ENCODE measurements at places on chromosomes 3 and 15.

DNA sequence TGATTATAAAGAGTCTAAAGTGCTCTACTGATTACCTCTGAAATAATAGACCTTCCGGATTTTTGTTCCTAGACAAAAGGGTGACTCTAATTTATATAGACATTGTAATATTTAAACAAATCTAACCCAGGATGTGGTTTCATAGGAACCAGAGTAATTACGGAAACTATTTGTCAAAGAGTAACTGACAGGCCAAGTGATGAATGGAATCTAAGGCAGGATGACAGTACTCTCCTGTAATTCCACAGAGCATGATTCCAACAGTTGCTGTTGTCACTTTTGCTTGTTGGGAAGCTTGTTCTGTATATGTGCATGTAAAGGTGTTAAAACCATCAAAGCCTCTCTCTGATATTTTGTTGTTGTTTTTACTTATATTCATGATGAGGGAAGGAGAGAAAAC lies 1141.0 kb downstream of the IGSF11 start:
- no peak for DNase-seq
- no peaks in the 10 kb centered on the region for H3K36me3 ChIP-seq
- no peaks in the 10 kb centered on the region for H3K27me3 ChIP-seq
- no peak overlapping the region for H3K4me3 ChIP-seq
- H3K4me1 ChIP-seq = no peaks in the 10 kb centered on the region
- H3K27ac ChIP-seq = no peak overlapping the region

DNA sequence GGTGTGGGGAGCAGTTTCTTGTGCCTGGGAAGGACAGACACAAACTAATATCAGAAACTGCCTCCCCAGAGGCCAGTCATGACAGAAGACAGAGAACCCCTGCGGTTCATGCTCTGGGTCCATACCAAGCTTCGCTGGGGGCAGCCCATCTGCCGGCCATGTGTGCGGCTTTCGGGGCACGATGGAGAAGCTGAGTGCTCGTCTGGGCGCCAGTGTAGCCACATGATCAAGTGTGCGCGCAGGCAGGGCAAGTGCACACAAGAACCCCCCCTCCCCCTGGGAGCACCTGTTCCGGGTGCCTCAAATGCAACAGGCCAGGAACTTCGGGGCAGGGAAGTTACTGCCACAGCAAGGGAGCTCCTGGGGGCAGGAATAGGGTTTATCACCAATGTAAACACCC lies 1.8 kb downstream of the ADAMTS17 start:
- peaks cover 15% of the 10 kb centered on the region for H3K27me3 ChIP-seq
- H3K27ac ChIP-seq = no peak overlapping the region
- H3K4me1 ChIP-seq = peaks cover 25% of the 10 kb centered on the region
- no peaks in the 10 kb centered on the region for H3K36me3 ChIP-seq

GRCh38 chr3:27532426-27533260 lies 48.5 kb upstream of the SLC4A7 start:
- H3K4me1 ChIP-seq = peaks cover 9% of the 10 kb centered on the region
- DNase-seq = no peak

- no peak overlapping the region for H3K4me3 ChIP-seq
- H3K36me3 ChIP-seq = no peaks in the 10 kb centered on the region
- H3K27ac ChIP-seq = no peak overlapping the region
- no peaks in the 10 kb centered on the region for H3K27me3 ChIP-seq
- no peaks in the 10 kb centered on the region for H3K4me1 ChIP-seq
Observed at GRCh38 chr3:104939196-104939595, 427.5 kb upstream of the ALCAM start.

GRCh38 chr3:29307295-29307694 lies 26.4 kb downstream of the RBMS3 start:
- H3K27me3 ChIP-seq = no peaks in the 10 kb centered on the region
- H3K4me3 ChIP-seq = no peak overlapping the region
- H3K27ac ChIP-seq = no peak overlapping the region
- DNase-seq = no peak
- no peaks in the 10 kb centered on the region for H3K36me3 ChIP-seq
- H3K4me1 ChIP-seq = no peaks in the 10 kb centered on the region

GRCh38 chr15:76664895-76665294 lies 240.2 kb downstream of the SCAPER start:
- no peaks in the 10 kb centered on the region for H3K4me1 ChIP-seq
- no peak overlapping the region for H3K27ac ChIP-seq

DNA sequence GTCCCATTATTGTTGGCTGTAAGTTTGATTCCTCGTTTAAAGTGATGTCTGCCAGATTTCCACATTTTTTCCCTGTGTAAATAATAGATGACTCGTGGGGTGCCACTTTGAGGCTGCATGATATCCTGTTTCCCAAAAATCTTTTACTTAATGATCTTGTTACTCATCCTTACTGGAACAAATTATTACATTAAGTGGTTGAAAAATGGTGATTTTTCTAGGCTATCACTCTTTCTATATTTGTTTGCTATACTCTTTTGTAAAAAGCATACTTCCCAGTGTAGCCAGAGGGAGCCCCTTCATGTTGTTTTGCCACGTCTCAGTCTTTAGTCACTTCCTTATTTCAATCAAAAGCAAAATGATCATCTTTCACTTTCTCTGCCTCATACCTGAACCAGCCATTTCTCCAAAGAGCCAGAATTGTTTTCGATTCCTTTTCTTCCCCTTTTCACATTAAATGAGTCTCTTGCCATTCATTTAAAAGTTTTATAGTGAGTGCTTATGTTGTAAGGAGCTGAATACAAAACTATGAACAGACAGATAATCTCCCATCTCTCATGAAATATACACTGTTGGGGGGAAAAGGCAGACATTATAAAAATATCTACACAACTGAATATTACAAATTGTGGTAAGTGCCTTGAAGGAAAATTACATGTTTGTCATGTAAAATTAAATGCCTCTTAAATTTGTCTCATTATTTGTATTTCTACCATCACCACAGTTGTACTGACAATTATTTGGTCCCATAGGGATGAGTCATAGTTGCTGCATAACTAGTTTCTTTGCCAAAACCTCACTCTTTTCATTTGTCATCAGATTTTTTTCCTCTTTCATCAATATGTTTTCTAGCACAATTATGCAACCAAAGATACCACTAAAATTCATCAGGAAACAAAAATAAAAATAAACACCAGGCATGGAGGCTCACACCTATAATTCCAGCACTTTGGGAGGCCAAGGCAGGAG lies 41.5 kb downstream of the ADGRG7 start:
- H3K4me1 ChIP-seq = peaks cover 12% of the 10 kb centered on the region
- peaks cover 2% of the 10 kb centered on the region for H3K36me3 ChIP-seq
- DNase-seq = no peak
- no peaks in the 10 kb centered on the region for H3K27me3 ChIP-seq

GRCh38 chr3:190696777-190697501 lies 165.6 kb downstream of the GMNC start:
- no peak overlapping the region for H3K4me3 ChIP-seq
- H3K27ac ChIP-seq = no peak overlapping the region
- peaks cover 18% of the 10 kb centered on the region for H3K27me3 ChIP-seq
- H3K4me1 ChIP-seq = no peaks in the 10 kb centered on the region
- DNase-seq = no peak
- peaks cover 1% of the 10 kb centered on the region for H3K36me3 ChIP-seq

DNA sequence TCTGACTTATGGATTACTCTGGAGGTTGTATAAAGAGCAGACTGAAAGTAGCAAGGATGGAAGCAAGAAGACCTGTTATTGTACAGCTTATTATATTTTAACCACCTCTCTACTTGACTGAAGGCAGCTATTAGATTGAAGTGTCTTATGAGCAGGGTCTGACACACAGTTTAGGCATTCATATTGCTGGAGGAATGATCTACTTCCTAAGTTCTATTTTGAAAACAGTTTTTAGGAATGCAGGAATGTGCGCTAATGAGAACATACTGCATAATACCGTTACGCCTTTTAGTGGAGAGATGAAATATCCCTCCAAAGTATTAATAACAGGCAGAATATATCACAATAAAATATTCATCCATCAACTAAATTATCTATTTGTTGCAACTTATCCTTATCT lies 193.3 kb downstream of the ISL2 start:
- H3K36me3 ChIP-seq = peaks cover 3% of the 10 kb centered on the region
- no peaks in the 10 kb centered on the region for H3K27me3 ChIP-seq
- H3K4me1 ChIP-seq = no peaks in the 10 kb centered on the region
- H3K4me3 ChIP-seq = no peak overlapping the region
- no peak overlapping the region for H3K27ac ChIP-seq

DNA sequence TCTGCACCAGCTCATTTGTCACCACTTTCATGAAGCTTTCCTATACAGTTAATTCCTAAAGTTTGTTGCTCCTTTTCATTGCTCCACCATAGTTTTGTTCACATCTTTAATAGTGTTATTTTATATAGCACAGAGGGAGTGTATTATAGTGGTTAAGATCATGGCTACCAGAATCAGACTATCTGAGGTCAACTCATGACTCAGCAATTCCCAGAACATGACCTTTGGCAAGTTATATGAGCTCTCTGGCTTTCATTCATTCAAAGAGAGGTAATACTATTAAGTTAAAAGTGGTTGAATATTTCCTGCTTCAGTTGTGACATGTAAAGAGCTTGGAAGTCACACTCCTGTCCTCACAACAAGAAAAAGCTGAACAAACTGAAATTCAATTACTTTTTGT lies 1073.5 kb downstream of the NAALADL2 start:
- H3K4me1 ChIP-seq = no peaks in the 10 kb centered on the region
- DNase-seq = no peak
- H3K36me3 ChIP-seq = no peaks in the 10 kb centered on the region
- no peak overlapping the region for H3K27ac ChIP-seq
- no peaks in the 10 kb centered on the region for H3K27me3 ChIP-seq
- H3K4me3 ChIP-seq = no peak overlapping the region

DNA sequence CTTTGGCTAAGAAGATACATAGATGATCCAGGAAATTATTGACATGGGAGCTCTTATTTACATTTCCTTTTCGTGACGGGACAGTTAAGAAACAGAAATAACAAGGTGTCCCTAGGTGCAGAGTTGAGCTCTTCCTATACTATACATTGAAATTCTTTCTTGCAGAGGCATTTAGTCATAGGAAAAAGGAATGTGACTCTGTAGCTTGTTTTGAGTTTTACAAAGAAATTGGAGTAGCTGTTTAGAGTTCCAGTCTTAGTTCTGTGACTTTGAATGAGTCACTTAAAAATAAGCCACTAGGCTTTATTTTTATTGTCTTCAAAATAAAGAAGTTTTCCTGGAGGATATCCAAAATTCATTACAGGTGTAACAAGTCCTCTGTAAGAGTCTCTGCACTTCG lies 723.5 kb upstream of the SGO1 start:
- H3K4me1 ChIP-seq = no peaks in the 10 kb centered on the region
- no peak overlapping the region for H3K27ac ChIP-seq
- no peaks in the 10 kb centered on the region for H3K27me3 ChIP-seq
- no peaks in the 10 kb centered on the region for H3K36me3 ChIP-seq
- no peak overlapping the region for H3K4me3 ChIP-seq
- no peak for DNase-seq

- no peaks in the 10 kb centered on the region for H3K36me3 ChIP-seq
- no peak overlapping the region for H3K4me3 ChIP-seq
- H3K27me3 ChIP-seq = peaks cover 7% of the 10 kb centered on the region
- no peak overlapping the region for H3K27ac ChIP-seq
- DNase-seq = no peak
Observed at GRCh38 chr15:63323798-63324563, 46.6 kb downstream of the APH1B start.

DNA sequence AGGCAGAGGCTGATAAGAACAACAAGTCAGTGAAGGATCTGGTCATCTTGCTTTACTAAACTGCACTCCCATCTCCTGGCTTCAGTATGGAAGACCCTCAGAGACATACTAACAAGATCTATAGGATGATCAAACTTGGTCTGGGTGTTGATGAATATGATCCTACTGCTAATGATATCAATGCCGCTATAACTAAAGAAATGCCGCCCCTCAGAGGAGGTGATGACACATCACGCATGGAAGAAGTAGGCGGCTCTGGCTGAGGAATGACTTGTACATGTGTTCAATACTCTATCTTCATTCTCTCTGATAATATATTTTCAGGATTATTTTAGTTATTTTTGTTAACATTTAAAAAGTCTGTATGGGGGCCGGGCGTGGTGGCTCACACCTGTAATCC lies 17.5 kb upstream of the EIF2B5 start:
- no peak overlapping the region for H3K27ac ChIP-seq
- DNase-seq = no peak
- no peaks in the 10 kb centered on the region for H3K4me1 ChIP-seq
- no peak overlapping the region for H3K4me3 ChIP-seq

DNA sequence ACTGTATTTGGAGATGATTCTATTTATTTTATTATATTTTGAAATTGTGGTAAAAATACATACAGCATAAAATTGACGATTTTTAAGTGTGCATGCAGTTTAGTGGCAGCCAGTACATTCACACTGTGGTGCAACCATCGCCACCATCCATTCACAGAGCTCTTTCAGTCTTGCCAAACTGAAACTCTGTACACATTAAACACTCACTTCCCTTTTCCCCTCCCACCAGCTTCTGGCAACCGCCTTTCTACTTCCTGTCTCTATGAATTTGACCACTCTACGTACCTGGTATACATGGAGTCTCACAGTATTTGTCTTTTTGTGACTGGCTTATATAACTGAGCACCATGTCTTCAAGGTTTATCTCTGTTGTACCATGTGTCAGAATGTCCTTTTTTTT lies 303.3 kb upstream of the ATP10A start:
- peak overlapping the region; percentile 54 for H3K27ac ChIP-seq
- peaks cover 2% of the 10 kb centered on the region for H3K27me3 ChIP-seq
- no peak overlapping the region for H3K4me3 ChIP-seq
- H3K4me1 ChIP-seq = peaks cover 2% of the 10 kb centered on the region
- H3K36me3 ChIP-seq = no peaks in the 10 kb centered on the region
- DNase-seq = no peak

DNA sequence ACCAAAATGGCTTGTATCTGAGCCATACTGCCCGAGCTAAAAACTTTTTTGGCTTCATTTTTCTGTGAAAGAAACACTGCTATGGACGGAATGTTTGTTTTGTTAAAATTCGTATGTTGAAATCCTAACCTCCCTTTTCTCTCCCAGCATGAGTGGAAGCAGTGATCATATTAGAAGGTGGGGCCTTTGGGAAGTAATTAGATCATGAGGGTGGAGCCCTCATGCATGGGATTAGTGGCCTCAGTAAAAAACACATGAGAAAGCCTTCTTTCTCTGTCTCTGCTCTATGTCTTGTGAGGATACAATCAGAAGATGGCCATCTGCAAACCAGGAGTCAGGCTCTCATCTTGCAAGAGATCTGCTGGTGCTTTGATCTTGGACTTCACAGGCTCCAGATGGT lies 7.4 kb upstream of the FNDC3B start:
- DNase-seq = no peak
- H3K4me3 ChIP-seq = no peak overlapping the region
- no peak overlapping the region for H3K27ac ChIP-seq
- H3K4me1 ChIP-seq = peaks cover 8% of the 10 kb centered on the region

DNA sequence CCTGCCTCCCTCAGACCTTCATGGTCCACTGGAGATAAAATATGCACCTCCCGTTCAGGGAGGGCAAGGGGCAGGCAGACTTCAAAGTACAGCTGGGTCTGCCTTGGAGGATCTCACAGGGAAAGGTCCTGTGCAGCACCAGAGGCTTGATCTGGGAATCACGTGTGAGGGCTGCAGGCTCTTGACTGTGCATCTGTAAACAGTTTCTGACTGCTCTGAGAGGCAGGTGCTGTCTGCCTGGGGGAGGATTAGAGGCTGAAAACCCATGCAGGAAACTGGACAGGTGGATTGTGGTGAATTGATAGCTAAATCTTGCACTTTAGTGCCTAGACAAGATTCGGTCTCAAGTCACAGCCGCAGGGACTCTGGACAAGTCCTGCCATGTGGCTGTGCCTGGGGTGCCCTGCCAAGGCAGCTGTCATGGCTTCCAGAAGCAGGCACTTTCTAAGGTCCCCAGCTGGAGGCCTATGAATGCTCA lies 239.3 kb downstream of the EPHB1 start:
- peaks cover 18% of the 10 kb centered on the region for H3K27me3 ChIP-seq
- no peak overlapping the region for H3K4me3 ChIP-seq
- H3K4me1 ChIP-seq = no peaks in the 10 kb centered on the region
- no peaks in the 10 kb centered on the region for H3K36me3 ChIP-seq
- DNase-seq = no peak
- no peak overlapping the region for H3K27ac ChIP-seq

Measured in activated naive CD8-positive, alpha-beta T cell treated with anti-CD3 and anti-CD28 coated beads, Interleukin-2, amount 10 ng/mL, durations not matched to agents 7 days and 5 days (primary cell).